Skin of body (tissue), 3 donors: ENCODE measurements at places on chromosomes 13 and 19. TPM values are rescaled to one million over a fixed set of nuclear protein-coding genes. Genes with fewer than 3 reads are reported as not detected.

The PLK5 gene
- 0.10 TPM for total RNA-seq

- no peak for DNase-seq
Measured at GRCh38 chr13:23960566-23961156, 63.4 kb upstream of the C1QTNF9B start.

The EBI3 gene
- not detected for total RNA-seq

GRCh38 chr19:31160336-31160926 lies 188.8 kb downstream of the TSHZ3 start:
- DNase-seq, result peak; percentile 23

GRCh38 chr19:51691074-51691583 lies 2.0 kb upstream of the SPACA6 start:
- no peak for DNase-seq

The ICAM1 gene
- 11.3 TPM for total RNA-seq

The PRR19 gene
- 0.20 TPM for total RNA-seq

DNA sequence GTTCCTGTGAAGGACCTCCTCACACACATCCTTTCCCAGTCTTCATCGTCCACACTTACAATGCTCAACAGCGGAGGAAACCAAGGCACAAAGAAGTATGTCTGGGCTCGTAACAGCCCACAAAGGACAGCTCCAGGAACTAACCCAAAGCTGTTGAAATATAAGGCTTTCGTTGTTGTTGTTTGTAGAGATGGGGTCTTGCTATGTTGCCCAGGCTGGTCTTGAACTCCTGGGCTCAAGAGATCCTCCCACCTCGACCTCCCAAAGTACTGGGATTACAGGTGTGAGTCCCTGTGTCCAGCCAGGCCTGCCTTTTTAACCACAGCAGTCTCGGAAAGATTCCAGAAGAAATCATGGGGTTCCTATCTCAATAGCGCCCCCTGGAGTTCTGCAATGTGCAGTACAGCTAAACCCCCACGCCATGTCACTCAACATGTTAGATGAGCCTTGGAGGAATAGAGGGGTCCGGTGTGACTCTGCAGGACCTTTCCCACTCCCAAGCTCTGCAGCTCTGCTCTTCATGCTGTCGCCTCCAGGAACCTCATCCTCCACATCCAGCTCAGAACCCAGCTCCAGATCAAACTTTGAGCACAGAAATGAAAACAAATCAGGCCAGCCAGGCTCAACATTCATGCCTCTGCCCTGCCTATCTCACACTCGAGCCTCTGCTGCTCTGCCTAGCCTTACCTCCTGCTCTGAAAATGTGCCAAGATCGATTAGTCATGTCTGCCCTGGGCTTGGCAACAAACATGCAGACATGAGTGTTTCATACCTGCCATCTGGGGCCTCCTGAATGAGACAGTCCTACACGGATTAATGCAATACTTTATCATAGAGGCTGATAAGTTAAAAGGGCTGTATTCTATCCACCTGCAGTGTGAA lies 7.5 kb downstream of the PLA2G4C start:
- no peak for DNase-seq

DNA sequence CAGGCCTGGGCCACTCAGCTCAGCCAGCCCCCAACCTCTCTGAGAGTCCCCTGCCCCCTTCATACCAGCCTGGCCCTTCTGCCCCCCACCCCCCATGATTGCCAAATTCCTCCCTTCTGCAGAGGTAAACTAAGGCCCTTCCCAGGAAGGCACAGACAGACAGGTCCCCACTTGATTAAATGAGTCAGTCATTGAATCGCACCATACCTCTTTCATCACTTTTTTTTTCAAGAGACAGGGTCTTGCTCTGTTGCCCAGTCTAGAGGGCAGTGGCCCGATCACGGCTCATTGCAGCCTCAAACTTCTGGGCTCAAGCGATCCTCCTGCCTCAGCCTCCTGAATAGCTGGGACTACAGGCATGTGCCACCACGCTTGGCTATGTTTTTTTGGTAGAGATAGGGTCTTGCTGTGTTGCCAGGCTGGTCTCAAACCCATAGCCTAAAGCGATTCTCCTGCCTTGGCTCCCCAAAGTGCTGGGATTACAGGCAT lies 6.0 kb downstream of the PODNL1 start:
- no peak for DNase-seq

The ZNF527 gene
- 9.3 TPM for total RNA-seq

GRCh38 chr13:36453516-36453915 lies 21.2 kb downstream of the CCNA1 start:
- DNase-seq, result no peak

The FCHO1 gene
- total RNA-seq, result 2.4 TPM
